ENCODE measurements at places on chromosomes 1 and 21.

DNA sequence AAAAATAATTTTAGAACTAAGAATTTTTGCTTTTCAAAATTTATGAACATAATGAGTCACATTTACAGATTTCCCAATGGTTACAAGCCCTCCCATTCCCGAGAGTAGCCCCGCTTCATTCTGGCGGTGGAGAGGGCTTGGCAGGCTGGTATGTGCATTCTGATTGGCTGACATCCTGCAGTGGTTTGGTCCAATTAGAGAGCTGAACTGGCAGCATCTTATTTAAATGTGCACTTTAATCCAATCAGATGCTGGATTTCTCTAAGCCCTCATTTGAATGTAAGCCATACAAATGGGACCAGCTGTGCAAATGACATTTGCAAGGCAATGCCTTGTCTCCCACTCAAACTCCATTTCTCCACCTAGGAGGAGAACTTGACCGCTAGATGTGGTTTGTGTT, 18.0 kb upstream of the TRIM17 start:
- DNase-seq = no peak

- DNase-seq = no peak
Measured at GRCh38 chr1:184002071-184002470, 35.5 kb downstream of the COLGALT2 start.

DNA sequence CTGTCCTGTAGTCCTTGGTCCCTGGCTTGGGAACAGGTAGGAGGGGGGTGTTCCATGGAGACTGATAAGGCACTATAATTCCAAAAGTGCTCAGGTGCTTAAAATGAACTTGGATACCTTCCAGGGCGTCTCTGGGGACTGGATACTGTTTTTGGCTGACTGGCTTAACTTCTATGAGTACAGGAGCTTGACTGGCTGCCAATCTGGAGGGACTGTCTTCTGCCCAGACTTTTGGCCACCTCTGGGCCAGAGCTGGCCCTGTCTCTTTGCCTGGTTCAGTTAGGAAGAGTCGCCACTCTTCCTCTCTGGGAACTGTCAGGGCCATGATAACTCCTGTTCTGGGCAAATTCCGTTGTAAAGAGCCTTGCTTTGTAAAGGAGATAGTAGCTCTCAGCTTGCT, 407.0 kb downstream of the TGFB2 start:
- DNase-seq = no peak

DNA sequence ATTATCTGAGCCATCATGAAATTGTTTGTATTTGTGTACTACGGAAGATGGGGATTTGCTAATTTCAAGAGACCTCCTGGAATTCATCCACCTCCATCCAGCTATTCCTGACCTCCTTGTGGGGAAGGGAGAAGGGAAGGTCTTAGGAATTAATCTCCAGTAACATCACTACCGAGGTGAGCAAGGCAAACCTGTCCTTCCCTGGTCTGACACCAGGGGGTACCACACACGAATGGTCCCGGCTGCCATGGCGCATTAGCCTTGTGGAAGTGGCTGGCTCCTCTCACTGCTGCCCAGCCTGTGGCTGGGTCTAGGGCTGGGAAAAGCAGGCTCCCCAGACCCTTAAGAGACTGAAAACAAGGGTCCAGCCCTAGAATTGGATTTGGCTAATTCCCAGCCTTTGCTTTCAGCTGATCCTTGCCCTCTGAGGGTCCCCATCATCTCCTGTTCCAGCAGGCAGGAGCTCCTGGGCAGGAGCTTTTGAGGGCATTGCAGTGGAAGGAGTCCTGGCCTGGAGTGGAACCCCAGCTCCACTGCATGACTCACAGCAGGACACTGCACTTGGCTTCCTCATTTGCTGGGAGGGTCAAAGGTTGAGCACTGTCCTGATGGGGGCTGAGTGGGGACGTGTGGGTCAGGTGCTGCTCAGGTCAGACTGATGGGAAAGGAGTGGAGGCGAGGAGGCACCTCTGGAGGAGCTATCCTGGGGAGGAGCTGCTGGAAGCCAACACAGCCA, 34.8 kb downstream of the RIMS3 start:
- DNase-seq = peak; percentile 81

DNA sequence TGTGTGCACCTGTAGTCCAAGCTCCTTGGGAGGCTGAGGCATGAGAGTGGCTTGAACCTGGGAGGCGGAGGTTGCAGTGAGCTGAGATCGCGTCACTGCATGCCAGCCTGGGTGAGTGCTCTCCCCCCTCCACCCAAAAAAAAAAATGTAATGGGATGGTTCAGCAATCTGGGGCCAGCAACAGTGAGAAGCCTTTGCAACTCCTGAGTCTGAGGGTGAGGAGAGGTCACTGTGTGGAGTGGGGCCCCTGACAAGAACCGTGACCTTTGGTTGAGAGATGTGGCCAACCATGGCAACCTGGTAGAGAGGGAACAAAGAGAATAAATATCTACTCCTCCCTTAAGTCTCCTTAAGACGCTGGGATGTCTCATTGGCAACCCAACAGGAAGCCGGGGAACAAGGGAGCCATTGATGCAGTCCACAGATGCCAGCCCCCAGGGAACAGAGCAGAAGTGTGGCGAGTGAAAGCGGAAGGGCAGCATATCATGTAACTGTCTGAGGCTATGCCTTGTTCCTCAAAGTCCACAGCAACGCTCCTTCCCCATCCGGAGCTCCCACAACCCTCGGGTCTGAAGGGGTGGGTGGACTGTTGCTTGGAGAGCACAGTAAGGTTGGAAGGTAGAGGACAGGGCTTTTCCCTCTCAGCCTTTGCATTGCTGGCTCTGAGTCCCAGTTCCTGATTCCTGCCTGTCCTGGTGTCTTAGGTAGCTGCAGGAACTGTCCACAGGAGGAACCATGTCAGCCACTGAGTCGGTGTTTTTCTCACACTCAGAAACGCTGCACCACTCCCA, 8.3 kb downstream of the TRNP1 start:
- peak; percentile 69 for DNase-seq

GRCh38 chr1:221439747-221440501, 302.0 kb downstream of the DUSP10 start:
- DNase-seq = no peak

- DNase-seq = peak; percentile 47
Measured at GRCh38 chr21:17693801-17694200, 81.1 kb upstream of the BTG3 start.

GRCh38 chr1:157490467-157491165, 61.7 kb downstream of the FCRL5 start:
- peak; percentile 88 for DNase-seq

DNA sequence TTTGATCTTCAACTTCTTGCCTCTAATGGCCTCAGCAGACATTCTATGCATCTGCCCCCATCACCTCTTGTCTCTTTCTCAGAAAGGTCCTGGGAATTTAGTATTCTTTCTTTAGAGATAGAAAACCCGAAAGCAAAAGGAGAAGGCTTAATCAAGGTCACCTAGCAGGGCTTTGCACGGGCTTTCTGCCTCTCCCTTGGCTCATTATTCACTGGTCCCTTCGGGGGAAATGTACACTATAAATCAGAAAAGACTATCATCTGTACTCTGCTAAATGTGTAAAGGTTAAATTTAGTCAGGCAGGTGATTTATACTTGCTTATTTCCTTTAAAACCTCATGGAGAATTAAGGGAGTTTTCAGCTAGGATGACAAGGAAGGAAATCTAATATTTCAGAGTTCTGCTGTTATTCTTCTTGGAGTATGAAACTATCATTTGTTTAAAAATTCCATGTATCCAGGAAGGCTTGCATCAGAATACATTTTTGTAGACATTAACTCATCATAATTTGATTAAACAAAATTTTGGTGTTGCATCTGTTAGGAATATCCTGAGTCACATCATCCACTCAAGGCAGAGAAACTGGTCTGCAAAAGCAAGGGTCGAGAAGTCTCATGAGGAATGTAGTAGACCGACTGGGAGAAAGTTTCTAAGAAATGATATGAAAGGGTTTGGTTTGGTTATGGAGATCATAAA, 124.6 kb downstream of the GABPA start:
- no peak for DNase-seq

DNA sequence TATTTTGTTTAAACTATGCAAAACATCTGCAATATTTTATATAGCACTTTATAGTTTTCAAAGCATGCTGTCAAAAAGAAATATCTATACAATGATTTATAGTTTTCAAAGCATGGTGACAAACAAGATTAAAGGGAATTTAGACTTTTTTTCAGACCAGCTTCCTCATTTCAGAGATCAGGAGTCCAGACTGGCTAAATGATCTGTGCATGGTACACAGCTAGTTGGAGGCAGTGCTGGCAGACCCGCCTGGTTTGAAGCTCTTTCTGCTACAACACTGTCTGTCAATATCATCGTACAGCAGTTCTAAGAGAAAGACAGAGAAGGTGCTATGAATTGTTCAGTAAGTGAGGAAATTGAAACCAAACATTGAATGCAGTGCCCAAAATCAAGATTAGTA, 479.0 kb downstream of the PTBP2 start:
- peak; percentile 11 for DNase-seq

Measured in hematopoietic multipotent progenitor cell treated with erythropoietin and hydrocortisone succinate and interleukin-3 and kit ligand, for 6 days (in vitro differentiated cells).